ENCODE measurements at places on chromosomes 4 and X.

DNA sequence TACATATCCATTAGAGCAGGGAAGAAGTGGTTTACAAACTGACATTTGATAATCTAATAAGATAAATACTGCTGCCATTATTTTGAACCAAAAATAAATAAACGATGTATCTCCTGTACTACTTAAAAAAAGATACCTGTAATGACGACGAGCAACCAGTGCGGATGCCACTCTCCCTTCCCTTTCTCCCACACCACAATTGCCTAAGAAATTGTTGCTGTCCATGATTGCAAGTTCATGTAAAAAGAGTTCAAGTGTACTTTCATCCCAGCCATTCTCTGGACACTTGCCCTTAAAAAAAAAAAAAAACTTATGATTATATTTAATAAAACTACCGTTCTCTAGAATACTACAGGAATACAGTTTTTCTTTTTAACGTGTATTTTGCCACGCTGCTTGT, 1.4 kb downstream of the SEPSECS start:
- no peak for DNase-seq

- DNase-seq, result no peak
Measured at GRCh38 chrX:13036896-13037295, 7.5 kb downstream of the FAM9C start.

DNA sequence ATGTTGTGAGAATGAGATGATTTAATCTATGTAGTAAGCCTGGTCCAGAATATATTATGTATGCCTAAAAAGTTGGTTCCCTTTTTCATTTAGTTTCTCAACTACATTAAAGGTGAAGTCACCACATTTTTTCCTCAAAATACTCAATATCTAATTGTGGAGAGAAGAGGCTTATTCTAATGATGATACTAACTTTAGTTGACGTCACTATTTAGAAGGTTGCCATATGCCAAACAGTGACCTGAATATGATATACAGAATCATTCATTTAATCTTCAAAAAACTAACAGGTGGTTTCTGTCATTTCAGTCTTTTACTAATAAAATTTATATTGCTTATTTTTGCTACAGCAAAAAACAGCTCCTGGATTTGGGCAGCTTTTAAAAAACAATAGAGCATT, 480.7 kb upstream of the NWD2 start:
- DNase-seq, result no peak

DNA sequence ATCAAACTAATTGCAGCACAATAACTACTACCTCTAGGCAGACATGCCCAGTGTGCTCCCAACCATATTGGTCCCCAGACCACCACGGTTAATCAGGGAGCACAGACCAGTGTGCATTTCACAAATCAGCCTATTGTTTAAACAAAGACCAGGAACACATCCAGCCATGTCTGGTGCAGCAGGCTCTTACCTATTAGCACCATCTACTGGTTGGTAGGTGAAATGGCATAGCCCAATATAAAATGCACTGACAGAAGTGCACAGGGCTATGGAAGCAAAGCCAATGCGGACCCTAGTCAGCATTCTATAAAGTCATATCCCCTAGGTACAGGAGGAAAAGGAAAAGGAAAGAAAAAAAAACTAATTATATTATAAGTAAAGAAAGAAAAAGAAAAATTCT, 15.5 kb upstream of the CYLC1 start:
- DNase-seq, result peak; percentile 58

- DNase-seq, result no peak
Measured at GRCh38 chrX:153861151-153861550, 24.8 kb downstream of the L1CAM start.

DNA sequence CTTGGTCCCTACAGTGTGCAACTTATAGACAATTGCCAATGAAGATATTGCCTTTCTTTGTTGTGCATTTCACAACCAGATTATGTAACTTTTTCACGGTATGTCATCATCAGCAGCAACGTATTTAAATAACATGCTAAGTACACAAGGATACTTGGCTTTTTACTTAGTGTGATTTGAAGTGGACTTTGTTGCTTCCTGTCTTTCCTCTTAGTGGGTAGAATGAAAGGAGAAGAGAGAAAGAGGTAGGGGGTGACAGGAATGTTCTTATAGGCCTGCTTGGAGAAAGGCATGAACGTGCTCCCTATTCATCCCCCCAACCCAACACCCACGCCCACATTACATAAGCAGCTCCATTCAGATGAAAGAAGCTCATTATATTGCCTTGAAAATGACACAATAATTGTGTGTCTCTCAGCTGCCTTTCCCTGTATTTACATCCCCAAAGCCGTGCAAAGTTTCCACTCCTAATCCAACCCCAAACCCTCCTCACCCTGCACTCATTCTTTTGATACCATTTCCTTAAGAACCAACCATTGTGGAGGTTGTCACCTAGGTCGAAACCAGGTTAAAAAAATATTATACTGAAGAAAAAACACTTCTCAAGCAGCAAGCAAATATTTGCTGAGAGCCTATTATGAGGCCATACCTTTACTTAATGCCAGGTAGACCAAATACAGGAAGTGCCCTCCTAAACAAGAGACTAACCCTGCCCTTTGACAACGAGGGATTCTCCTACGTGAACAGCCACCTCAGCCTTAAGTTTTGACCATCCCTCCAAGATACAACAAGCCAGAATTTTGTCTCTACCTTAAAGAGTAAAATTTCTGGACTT, 25.2 kb upstream of the GK start:
- peak; percentile 44 for DNase-seq

DNA sequence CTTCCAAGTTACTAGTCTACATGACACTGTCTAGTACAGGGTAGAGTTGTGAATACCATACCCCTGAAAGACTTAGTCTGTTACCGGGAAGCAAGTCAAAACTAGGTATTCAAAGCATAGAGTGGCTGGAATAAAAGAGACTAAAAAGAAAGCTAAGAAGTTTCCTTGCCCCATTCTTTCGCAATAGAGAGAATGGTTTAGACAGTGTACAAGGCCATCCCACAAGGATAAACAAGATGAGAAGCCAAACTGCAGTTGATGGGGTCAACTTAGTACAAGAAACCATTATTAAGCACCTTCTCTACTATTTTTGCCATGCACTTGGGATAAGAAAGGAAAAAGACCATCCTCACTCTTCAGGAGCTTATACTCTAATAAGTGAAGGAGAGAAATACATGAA, 30.3 kb downstream of the AMMECR1 start:
- no peak for DNase-seq

- DNase-seq, result peak; percentile 78
Measured at GRCh38 chrX:49308604-49309269, 5.3 kb downstream of the GAGE10 start.

DNA sequence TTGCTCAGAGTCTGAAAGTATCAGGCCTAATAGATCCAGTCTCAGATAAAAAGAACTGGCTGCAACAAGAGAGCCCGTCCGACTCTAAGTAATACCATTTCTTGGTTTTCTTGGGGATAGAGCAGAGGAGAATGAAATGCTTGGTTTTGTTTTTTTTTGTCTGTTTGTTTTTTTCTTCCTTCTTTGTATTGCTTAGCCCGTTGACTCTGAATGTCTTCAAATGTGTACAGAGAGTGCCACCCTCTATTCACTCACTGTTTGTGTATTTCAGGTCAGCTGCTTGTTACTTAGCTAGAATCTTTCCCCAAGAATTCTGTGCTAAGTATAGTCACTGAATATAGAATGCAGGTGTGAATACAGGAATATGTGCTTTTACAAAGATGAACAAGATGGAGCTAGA, 5.7 kb upstream of the TMEM156 start:
- DNase-seq, result no peak

GRCh38 chr4:185283723-185284122, 74.3 kb downstream of the SNX25 start:
- peak; percentile 13 for DNase-seq

- no peak for DNase-seq
Measured at GRCh38 chrX:41677183-41678060, 11.4 kb upstream of the GPR34 start.

DNA sequence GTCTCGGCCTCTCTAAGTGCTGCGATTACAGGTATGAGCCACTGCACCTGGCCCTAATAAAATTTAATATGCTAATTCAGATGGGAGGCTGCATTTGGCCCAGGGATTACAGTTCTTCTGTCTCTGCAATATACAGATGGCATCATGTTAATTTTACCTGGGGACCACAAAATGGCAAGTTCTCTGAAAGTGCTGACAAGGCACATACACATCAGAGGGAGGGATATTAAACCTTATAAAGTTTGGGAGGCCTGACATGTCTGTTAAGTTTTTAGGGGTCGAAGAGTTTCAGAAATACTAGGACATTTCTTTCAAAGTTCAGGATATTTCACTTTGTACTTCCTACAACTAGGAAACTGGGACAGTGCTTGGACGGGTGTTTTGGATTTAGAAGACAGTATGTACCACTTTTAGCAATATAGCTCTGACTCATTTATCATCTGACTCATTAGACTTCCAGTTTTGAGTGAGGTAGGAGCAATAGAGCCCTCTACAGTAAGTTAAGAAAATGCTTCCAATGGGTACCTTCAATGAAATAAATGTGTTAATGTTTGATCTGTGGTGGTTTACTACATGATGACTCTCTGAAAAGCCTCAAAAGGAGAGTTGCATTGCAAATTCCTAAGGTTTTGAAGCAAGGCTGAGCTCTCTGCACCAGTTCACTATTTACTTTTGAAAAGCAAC, 981.0 kb upstream of the HS3ST1 start:
- peak; percentile 64 for DNase-seq

- no peak for DNase-seq
Measured at GRCh38 chr4:110754716-110755115, 131.8 kb upstream of the PITX2 start.

- DNase-seq, result no peak
Measured at GRCh38 chrX:13208281-13208935, 111.4 kb downstream of the ATXN3L start.

GRCh38 chr4:17329046-17329445, 182.8 kb downstream of the QDPR start:
- DNase-seq, result no peak

- no peak for DNase-seq
Measured at GRCh38 chrX:92241249-92241648, 462.1 kb downstream of the PCDH11X start.

DNA sequence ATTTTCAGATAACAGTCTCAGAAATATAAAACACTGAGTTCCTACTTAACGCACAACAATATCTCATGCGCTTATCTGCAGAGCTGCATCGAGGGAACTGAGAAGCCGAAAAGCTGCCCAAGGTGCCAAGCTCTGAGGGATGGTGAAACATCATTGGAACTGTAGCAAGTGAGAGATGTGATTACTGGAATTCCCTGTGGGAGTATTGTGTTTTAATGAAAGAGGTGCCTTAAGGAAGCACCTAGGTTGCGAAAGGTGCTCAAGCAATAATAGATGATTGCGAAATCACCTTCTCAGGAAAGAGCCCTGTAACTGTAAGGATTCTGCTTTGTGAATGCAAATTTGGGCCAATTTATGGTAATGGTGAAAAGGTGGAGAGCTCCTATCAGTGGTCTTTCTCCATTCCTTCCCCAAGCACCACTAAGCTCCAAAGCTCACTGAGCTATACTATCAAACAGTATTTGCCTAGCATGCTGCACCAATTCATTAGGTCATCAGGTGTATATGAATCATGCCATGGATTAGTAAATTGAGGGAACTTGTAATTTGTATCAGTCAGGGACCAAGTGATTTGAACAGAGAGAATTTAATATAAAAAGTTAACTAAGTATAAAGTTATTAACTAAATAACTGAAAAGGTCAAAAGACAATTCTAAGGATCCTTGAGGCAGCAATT, 59.0 kb upstream of the ATP8A1 start:
- DNase-seq, result no peak

DNA sequence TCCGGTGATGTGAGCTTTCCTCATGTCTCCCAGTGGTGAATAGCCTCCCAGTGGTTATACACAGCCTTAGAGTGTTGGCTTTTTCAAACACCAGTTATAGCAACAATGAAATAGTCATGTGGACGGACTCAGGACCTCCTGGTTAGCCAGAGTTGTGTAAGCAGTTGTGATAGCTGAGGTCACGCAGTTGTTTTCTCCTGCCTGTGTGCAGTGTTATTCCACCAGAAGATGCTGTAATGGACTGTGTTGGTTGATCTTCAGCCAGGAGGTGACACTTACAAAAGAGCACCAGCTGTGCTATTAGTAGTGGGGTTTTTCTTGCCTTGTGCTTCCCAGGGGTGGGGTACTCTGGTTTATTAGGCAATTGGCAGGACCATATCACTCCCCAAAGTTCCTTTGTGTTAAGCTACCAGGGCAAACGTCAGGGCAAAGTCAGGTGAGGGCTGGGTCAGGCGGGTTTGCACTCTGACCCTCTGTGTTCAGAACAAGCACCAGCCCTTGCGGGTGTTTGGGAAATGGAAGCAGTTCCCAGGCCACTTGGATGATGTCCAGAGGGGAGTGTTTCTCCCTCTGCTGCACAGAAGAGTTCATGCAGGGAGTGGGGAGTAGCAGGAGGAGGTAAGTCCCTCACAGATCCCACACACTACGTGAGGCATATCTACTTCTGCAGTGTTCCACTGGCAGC, 252.6 kb downstream of the TMEM47 start:
- DNase-seq, result no peak

DNA sequence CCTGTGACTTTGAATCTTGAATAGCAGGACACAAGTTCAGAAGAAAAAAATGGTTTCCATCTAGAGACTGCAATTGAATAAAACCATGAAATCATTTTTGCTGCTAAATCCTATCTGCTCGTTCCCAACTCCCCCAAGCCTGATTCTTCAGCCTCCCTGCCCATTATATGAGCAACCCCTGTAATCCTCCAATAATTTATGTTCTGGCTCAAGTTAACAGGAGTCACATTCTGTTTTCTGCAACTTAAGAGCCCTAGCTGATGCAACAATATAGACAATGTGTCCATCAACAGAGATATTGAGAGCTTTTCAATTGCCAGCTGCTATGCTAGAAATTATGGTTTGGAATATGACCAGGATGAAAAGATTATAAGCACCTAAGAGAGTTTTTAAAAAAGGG, 84.1 kb downstream of the LDB2 start:
- peak; percentile 24 for DNase-seq

DNA sequence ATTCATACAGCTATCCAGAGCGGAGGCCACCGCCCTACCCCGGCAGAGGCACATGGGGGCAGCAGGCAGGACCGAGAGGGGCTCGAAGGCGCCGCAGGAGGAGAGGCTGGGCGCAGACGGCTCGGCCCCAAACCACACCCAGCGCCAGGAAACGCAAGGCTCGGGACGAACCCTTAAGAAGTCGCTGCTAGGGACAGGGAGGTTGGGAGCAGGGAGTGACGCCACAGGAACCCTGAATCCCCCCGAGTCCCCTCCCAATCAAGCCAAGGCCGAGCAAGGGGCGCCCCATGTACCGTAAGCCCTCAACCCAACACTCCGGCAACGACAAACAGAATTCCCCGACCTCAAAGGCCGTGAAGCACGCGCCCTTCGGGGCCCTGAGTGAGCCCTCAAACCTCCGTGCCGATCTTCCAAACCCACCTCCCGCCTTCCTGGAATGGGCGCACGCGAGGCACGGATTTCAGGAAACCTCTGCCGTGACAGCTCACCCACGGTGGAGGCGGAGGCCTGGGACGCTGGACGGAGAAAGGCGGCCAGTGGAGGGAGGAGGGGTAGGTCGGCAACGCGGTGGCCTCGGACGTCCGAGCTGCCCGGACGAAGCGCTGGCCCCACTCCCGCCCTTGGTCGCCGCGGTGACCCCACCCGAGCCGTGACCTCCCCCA, 1.8 kb downstream of the ZFYVE28 start:
- no peak for DNase-seq

All from OCI-M1 (cell line).